RPMI7951 (cell line): ENCODE measurements at places on chromosomes 6 and 20.

DNA sequence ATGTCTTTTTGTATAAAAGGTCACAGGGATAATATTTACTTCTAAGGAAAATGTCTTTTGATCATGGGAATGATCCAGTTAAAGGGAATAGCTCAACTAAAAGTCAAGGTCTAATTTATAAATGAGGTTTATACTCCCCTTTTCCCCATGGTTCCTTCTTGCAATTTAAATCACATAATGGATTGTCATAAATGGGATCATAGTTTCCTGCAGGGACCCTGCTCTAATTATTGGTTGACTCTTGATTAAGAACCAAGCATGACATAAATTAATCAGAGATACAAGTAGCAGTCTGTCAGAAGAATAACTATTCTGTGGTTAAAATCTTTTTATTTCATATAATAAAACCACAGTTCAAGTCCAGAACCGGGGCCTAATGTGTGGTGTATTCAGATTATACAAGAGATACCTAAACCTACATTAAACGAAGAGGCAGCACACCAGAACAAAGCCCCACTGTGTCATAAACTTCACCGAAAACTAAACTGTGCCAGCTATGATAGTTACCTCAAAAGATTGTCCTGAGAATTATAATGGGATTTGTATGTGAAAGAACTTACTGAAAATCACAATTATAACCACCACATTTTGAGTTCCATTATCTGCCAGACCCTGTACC, 43.0 kb upstream of the CD83 start:
- DNase-seq = no peak

DNA sequence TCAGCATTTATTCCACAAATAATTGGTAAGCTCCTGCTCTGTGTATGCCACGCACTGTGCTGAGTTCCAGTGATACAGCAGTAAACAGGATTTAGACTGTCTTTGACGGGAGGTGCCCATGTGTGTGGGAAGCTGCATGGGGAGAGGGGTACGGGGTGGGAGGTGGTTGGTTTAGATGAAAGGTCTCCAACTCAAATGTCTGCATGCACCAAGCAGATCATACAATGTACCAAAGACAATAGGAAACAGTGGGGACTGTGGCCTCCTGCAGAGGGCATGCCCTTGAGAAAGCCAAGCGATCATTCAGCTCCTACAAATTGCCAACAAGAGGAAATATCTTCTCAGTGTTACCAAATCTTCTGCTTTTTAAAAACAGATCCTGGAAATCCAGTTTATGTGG, 36.1 kb downstream of the SLC22A2 start:
- DNase-seq = no peak

- DNase-seq = no peak
Measured at GRCh38 chr20:63322146-63322932, 29.4 kb downstream of the COL20A1 start.

GRCh38 chr20:51766994-51767866, 960 bp downstream of the ATP9A start:
- peak; percentile 56 for DNase-seq

- DNase-seq = no peak
Measured at GRCh38 chr6:159826968-159827647, 27.0 kb downstream of the PNLDC1 start.

GRCh38 chr6:144106206-144106605, 10.8 kb upstream of the SF3B5 start:
- DNase-seq = no peak

- DNase-seq = no peak
Measured at GRCh38 chr6:111957623-111958315, 84.5 kb upstream of the FYN start.

GRCh38 chr20:9011121-9011520, 57.8 kb upstream of the PLCB4 start:
- DNase-seq = no peak

- no peak for DNase-seq
Measured at GRCh38 chr6:64415926-64416325, 780.3 kb downstream of the PHF3 start.

DNA sequence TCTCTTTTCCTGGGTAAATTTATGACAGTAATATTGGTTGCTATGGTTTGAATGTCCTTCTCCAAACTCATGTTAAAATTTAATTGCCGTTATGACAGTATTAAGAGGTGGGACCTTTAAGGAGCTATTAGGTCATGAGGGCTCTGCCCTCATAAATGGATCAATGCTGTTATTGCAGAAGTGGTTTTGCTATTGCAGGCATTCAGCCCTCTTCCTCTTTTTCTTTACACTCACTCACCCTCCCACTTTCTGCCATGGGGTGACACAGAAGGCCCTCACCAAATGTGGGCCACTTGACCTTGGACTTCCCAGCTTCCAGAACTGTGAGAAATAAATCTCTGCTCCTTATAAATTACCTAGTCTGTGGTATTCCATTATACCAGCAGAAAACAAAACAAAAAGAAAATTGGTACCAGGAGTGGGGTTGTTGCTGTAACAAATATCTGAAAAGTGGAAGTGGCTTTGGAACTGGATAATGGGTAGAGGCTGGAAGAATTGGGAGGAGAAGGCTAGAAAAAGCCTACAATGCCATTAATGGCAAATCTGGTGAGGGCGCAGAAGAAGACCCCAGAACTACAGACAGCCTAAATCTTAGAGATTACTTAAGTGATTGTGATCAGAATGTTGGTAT, 24.8 kb upstream of the IGF2R start:
- DNase-seq = no peak

- DNase-seq = no peak
Measured at GRCh38 chr20:49283176-49283702, 5.4 kb upstream of the ZNFX1 start.

- peak; percentile 14 for DNase-seq
Measured at GRCh38 chr6:101936516-101936915, 543.0 kb downstream of the GRIK2 start.
